ENCODE measurements at places on chromosomes 4 and X.
A peak's percentile ranks its signal among the peaks of the same experiment; 100 is the strongest.

DNA sequence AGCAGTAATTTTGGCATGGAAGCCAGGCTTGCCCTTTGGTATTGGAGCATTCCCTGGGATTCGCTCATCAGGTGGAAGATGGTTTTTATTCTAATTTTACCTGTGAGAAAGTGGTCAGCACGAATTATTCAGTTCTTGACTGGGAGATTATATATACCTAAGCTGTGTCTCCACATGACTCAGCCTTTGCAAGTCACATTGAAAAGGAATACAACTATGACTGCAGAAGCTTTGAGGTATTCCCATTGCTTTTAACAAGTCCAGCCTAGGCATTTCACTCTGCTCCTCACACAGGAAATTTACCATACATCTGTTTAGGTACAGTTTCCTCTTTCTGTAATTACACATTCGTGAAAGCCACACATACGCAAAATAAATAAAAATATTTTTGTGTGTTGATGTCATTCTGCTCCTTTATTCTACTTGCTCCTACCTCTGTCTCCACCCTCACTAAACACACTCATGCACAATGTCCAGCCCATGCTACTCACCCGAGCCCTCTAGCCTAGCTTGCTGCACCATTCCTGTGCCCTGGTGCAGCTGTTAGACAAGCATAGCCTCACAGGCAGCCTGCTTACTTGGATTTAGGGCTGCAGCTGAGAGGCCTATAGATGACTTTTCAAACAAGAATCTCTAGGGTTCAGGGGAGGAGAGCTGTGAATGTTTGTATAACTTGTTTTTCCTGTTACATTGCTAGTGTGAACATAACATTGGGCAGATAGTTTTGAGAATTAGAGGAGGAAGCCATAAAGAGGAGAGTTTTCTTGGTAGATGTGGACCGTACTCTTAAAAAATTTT lies 504.4 kb upstream of the FAT1 start:
- DNase-seq: peak; percentile 39

GRCh38 chr4:125522588-125522987 lies 207.8 kb downstream of the FAT4 start:
- DNase-seq: no peak

DNA sequence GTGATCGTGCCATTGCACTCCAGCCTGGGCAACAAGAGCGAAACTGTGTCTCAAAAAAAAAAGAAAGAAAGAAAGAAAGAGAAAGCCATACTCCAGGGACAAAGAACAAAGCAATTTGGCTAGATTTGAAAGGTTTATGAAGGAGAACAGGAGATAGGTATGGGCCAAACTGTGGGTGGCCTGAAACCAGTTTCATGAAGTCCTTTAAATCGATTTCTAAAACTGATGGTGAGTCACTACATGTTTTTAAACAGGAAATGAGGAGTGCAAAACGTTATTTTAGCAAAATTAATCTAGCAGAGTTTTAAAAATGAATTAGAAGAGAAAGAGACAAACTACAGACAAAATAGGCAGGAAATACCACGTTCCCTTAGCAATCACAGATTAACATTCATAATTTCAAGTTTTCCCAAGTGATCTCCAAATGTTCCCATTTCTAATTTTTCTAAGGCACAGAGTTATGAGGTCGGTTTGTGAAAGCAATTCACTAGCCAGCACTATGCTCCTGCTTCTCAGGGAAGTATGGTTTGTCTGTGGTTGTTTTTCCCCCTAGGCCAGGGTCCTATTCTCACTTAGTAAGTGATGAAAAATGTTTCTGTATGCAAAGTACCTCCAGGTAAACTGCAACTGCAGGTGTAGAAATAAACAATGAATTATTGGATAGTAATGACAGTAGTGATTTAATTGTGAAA lies 190.6 kb downstream of the PPP3CA start:
- no peak for DNase-seq

DNA sequence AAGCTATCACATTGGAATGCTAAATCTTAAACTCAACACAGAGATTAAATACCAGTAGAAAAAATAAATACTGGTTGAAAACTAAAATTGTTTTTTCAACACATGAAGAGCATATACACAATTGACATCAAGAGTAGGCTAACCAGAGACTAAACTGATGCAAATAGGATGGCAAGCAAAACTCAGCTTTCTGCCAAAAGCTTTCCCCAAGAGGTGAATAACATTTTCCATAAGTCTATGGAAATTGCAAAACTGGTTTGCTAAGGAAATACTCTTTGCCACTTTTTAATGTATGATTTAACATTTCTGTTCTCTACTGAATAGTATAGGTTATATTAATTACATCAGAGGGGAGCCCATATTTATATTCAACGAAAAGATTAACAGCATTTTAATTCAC lies 23.8 kb downstream of the IQCM start:
- no peak for DNase-seq

- DNase-seq: peak; percentile 47
Observed at GRCh38 chr4:70734168-70734954, 12.6 kb downstream of the RUFY3 start.

- DNase-seq: peak; percentile 38
Observed at GRCh38 chr4:3607690-3608552, 75.7 kb upstream of the LRPAP1 start.

DNA sequence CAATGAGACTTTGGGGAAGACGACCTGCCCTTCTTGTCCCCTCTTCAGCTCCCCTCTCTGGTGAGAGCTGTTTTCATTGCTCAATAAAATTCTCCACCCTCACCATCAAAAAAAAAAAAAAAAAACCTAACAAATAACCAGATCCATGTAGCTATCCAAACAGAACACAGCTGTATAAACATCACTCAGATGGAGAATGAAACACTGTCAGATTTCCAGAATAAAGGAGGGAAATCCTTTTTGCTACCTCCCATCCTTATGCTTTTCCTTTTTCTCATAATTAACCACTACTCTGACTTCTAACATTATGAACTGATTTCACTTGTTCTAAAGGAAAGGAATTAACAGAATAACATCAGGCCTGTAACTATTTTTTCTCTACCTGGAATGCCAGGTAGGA lies 155.6 kb downstream of the PPP4R3C start:
- DNase-seq: peak; percentile 75

GRCh38 chr4:99885063-99885664 lies 9.1 kb downstream of the LAMTOR3 start:
- DNase-seq: peak; percentile 58

DNA sequence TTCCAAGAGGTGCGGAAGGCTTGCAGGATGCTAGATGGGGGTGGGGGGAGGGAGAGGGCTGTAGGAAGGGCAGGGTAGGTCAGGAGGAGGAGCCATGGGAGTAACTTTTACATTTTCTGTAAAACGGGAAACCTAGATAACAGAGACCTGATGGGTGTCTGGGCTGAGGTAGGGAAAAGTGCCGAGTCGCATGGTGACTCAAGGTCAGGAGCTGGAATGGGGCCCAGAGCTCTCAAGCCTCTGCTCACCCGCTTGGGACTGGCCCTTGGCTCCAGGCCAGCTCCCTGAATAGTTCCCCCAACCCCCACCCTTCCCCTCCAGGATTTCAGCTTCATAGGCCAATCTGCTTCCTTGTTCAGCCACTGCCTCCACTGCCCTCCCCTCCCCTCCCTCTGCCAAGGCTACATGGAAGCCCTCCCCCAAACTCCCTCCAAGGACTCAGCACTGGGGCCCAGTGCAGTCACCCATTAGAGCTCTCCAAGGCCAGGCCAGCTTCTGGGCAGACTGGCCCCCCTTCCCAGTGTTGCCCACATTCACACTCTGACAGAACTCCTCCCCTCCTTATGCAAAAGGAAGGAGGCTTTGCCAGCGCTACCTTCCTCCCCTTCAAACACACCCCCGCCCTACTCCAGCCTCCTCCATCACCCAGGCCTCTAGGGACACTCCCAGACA lies 43.6 kb downstream of the TSC22D3 start:
- peak; percentile 85 for DNase-seq

- DNase-seq: no peak
Observed at GRCh38 chr4:1375051-1375721, 28.2 kb downstream of the UVSSA start.

- DNase-seq: no peak
Observed at GRCh38 chr4:174716986-174717770, 111.9 kb downstream of the GLRA3 start.

- no peak for DNase-seq
Observed at GRCh38 chr4:102492531-102493241, 8.5 kb upstream of the NFKB1 start.

DNA sequence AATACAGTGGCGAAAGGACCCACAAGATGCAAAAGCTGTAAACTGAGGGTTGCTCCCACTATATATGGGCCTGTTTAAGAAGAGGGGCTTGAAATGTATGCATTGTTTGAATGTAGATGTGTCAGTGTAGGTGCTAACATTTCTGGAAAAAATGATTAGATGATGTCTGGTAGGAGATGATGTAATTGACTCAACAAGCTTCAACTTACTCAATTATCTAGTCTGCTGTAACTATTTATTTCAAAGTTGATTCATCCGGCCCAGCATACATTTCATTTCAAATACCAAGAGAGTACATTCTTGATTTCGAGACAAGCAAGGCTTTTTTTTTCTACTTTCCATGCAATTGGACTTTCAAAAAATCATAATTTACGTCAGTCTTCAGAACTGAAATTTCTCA lies 9.3 kb upstream of the ENAM start:
- no peak for DNase-seq

GRCh38 chrX:13620207-13620606 lies 32.7 kb upstream of the TCEANC start:
- no peak for DNase-seq

- peak; percentile 52 for DNase-seq
Observed at GRCh38 chrX:85084770-85085393, 81.2 kb downstream of the APOOL start.

DNA sequence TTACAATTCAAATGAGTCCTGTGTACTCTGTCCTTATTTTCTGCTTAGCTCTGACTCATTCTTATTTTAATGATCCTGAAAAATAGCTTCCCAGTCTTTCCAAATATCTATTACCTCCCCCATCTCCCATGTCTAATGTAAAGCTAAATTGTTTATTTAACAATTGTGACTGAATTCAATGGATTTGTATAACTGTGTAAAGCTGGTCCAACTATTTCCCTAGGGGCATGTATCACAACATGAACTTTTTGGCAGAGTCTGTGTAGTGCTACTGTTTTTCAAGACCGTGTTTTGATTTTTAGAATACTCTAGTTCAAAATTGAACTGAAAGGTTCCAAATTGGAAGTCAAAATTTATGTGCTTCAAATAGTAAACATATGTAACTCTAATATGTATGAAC lies 67.8 kb downstream of the SPCS3 start:
- no peak for DNase-seq

DNA sequence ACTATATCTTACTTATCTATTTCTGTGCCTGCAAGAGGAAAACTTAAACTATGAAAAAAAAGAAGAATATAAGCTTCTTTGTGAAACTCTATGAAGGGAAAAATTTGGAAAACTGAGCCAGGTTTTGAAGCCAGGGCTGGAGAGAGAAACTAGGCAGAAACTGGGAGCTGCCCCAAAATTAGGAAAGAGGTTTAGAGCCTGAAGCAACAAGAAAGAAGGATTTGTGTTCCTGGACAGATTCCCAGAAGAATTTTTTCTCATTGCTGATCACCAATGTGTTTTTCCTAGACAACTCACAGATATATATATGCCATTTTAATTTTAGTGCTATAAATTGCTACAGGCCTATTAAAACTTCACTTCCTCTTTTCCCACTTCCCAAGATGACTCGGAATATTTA lies 245.0 kb upstream of the GEMIN8 start:
- DNase-seq: no peak

GRCh38 chr4:151718984-151719955 lies 41.5 kb downstream of the GATB start:
- DNase-seq: no peak

DNA sequence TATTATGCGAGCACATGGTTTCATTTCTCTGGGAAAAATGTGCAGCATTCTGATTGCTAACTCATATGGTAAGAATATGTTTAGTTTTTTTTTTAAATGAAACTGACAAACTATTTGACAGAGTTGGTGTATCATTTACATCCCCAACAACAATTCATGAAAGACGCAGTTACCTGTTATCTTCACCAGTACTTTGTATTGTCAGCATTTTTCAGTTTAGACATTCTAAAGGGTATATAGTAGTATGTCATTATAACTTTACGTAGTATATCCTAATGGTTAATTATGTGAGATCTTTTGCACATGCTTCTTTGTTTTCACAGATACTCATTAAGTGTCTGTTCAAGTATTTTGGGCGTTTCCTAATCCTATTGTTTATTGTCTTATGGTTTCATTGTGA lies 891.1 kb upstream of the AGA start:
- DNase-seq: no peak

GRCh38 chr4:55781812-55782211 lies 37.8 kb upstream of the EXOC1L start:
- no peak for DNase-seq

- no peak for DNase-seq
Observed at GRCh38 chr4:87542734-87543312, 13.6 kb upstream of the SPARCL1 start.

- peak; percentile 90 for DNase-seq
Observed at GRCh38 chrX:72685810-72686456, 28.2 kb downstream of the PHKA1 start.

GRCh38 chrX:150770623-150771022 lies 77.4 kb downstream of the MTMR1 start:
- DNase-seq: no peak

GRCh38 chr4:155639704-155640523 lies 26.7 kb upstream of the GUCY1A1 start:
- DNase-seq: no peak

- no peak for DNase-seq
Observed at GRCh38 chrX:113959912-113960626, 623.8 kb upstream of the HTR2C start.

- no peak for DNase-seq
Observed at GRCh38 chr4:146049802-146050201, 111.2 kb upstream of the ZNF827 start.

DNA sequence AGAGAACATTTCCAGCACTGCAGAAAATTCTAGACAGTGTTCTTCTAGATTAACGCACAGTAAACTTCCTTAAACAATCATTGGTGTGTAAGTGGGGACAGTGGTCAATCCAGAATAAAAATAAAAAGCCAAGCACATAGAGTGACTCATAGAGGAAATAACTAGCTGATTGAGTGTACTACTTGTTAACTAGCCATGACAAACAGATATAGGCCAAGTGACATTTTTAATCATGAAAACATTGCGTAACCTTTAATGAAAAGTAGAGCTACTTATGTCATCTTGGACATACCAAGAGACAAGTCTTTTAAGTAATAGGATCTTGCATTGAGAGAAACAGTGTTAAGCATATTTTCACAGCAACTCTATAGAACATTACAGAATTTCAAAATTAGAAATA lies 233.9 kb upstream of the MAB21L2 start:
- DNase-seq: peak; percentile 73

Measured in DMS53 (cell line).